ENCODE measurements at places on chromosomes 7 and 10. TPM values are rescaled to one million over a fixed set of nuclear protein-coding genes. Genes with fewer than 3 reads are reported as not detected.

The MRLN gene
- 0.75 TPM for total RNA-seq

The CPA1 gene
- total RNA-seq: not detected

The CALML3 gene
- total RNA-seq: not detected

The KNDC1 gene
- 6.4 TPM for total RNA-seq

The STEAP4 gene
- total RNA-seq: 1.2 TPM

The CFTR gene
- total RNA-seq: 11.0 TPM

The PITX3 gene
- not detected for total RNA-seq

The HMX2 gene
- total RNA-seq: 0.19 TPM

The SFXN4 gene
- 40.8 TPM for total RNA-seq

The SNCG gene
- 60.4 TPM for total RNA-seq

The PFKP gene
- total RNA-seq: 48.8 TPM

The ABCB4 gene
- 1.00 TPM for total RNA-seq

The TCF7L2 gene
- 25.1 TPM for total RNA-seq

The SPOCK2 gene
- 13.8 TPM for total RNA-seq

The COL28A1 gene
- 3.3 TPM for total RNA-seq

The AKR1C3 gene
- 14.6 TPM for total RNA-seq

The IDE gene
- total RNA-seq: 35.4 TPM

The ARHGEF35 gene
- 8.6 TPM for total RNA-seq

The NPY4R2 gene
- not detected for total RNA-seq

The RBP4 gene
- 30.3 TPM for total RNA-seq

The PVRIG gene
- total RNA-seq: not detected

The LRRN3 gene
- total RNA-seq: 4.9 TPM

The ING3 gene
- total RNA-seq: 20.7 TPM

The CCZ1B gene
- total RNA-seq: 49.5 TPM

The SMARCD3 gene
- 58.4 TPM for total RNA-seq

The DDC gene
- total RNA-seq: 29.9 TPM

The PRLHR gene
- total RNA-seq: 2.6 TPM

The MBLAC1 gene
- total RNA-seq: 2.7 TPM

The CYP3A4 gene
- total RNA-seq: 10.0 TPM

The GPRIN2 gene
- total RNA-seq: 4.4 TPM

The LRRC27 gene
- total RNA-seq: 8.9 TPM
